ENCODE measurements at places on chromosomes 5 and 9. TPM values are rescaled to one million over a fixed set of nuclear protein-coding genes. Genes with fewer than 3 reads are reported as not detected.

SPATA31E1 gene
- total RNA-seq: not detected

NXNL2 gene
- 4.1 TPM for total RNA-seq

FOXD4L6 gene
- total RNA-seq: not detected

MYOZ3 gene
- total RNA-seq: 0.54 TPM

TAF1L gene
- total RNA-seq: under 0.01 TPM

TXNDC8 gene
- not detected for total RNA-seq

TMEM174 gene
- not detected for total RNA-seq

C9orf153 gene
- total RNA-seq: 0.91 TPM

MAP1B gene
- total RNA-seq: 200 TPM

NDUFS6 gene
- 32.7 TPM for total RNA-seq

C9 gene
- total RNA-seq: 0.54 TPM

GBA2 gene
- 31.8 TPM for total RNA-seq

SGCD gene
- 71.9 TPM for total RNA-seq

TMC1 gene
- total RNA-seq: 0.39 TPM

IL3 gene
- total RNA-seq: not detected

ZFP37 gene
- total RNA-seq: 6.8 TPM

ZNF366 gene
- total RNA-seq: not detected

TEX48 gene
- total RNA-seq: not detected

Measured in articular chondrocyte of knee joint (primary cell).